ENCODE measurements at places on chromosomes 5 and 9. TPM values are rescaled to one million over a fixed set of nuclear protein-coding genes. Genes with fewer than 3 reads are reported as not detected.
A peak's percentile ranks its signal among the peaks of the same experiment; 100 is the strongest.

DNA sequence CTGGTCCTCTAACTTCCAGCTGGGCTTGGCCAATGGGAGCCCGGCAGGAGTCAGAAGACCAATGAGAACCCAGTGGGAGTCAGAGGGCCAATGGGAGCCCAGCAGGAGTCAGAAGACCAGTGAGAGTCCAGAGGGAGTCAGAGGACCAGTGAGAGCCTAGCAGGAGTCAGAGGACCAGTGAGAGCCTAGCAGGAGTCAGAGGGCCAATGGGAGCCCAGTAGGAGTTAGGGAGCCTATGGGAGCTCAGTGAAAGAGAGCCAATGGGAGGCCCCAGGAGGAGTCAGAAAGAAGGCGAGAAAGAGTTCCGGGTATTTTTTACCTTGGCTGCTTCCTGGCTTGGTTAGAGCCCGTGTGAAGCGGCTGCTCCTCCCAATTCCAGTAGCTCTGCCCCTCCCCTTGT, 191.0 kb downstream of the GABBR2 start:
- DNase-seq = no peak

GRCh38 chr9:78213712-78214111, 22.2 kb upstream of the CEP78 start:
- DNase-seq = no peak

GRCh38 chr9:123234853-123235252, 33.5 kb downstream of the STRBP start:
- DNase-seq = no peak

GRCh38 chr5:141850244-141850768, 27.9 kb downstream of the PCDH1 start:
- no peak for DNase-seq

DNA sequence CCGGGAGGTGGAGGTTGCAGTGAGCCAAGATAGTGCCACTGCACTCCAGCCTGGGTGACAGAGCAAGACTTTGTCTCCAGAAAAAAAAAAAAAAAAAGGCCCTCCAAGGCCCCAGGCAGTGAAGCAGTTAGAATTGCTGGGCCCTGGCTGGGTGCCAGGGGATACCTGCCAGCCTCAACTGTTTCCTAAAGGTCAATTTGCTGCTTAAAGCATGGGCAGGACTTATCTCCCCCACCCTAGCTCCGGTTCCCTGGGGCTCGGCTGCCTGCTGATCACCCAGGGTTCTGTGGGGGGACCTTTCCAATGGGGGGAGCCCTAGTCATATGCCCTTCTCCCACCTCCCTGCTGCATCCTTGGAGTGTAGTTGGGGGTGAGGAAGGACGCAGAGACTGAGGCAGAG, 25.7 kb downstream of the NCS1 start:
- DNase-seq = no peak

GRCh38 chr5:115795700-115796099, 20.8 kb downstream of the CDO1 start:
- no peak for DNase-seq

GRCh38 chr5:169545762-169546161, 37.8 kb upstream of the SPDL1 start:
- no peak for DNase-seq

The IL33 gene
- not detected for total RNA-seq

The CDH9 gene
- total RNA-seq = 0.14 TPM

The PCYOX1L gene
- 22.0 TPM for total RNA-seq

DNA sequence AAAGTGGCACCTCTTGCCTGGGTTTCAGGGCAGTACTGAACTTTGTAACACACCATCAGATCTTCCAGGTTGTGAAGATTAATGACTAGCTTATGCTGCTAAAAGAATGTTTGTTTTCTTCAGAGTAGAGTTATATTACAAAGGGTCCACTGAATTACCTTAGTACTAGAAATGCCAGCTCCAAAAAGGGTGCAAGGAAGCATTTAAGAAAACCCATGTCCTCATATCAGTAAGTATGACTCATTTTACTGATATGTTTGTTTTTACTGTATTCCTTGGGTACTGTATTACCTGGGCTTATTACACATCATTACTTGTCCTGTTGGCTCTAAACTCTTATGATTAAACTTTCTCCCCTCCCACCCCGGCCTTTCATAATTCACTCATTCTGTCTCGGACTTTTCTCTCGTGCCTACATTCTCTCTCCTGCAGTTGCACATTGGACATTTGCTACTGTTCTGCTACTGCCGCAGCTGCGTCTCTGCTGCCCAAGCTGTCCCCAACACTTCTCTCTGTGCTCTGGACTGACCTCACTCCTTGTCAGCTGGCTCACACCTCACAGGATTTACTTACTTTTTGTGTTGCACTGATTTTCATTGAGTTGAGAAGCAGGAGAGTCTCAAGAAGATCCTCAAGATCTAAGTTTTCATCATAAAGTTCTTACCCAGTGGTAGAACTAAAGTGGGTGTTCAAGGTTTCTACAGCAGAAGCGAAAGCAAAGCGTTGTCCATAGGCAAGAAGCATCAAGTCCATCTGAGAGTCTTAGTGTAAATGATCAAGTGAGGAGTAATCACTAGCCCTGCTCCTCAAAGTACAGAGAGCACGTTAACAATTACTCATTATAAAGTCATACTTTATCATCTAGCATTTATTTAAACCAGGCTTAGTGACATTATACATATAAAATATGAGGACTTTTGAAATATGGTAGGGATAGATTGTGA, 53.2 kb upstream of the C9orf72 start:
- DNase-seq = no peak

DNA sequence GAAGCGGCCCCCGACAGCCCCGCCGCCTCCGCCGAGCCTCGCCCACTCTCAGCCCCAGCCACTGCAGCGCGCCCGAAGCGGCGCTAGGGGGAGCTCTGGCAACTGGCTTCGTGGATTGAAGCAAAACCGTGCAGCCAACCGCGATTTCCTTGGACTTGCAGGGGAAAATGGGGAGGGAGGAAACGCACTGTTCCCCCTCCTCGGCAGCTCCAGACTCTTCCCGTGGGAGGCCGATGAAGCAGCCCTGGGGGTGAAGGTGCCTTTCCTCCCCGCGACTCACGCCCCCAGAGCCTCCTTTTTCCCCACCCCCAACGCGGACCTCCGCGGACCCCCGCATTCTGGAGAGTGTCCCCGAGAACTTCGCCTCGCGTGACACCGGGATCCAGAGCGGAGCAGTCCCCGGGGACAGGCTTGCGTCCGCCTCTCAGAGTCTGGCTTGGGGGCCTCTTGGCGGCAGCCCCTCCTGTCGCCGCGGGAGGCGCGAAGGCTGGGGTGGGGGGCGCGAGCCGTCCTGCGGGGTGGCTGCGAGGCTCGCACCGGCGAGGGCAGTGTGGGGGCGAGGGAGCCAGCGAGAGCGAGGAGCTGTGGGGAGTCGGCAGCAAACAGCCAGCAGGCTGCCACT, 3.8 kb downstream of the IER5L start:
- peak; percentile 97 for DNase-seq

The MEF2C gene
- 46.0 TPM for total RNA-seq

- DNase-seq = no peak
These were observed 129.4 kb upstream of the ICE1 start for GRCh38 chr5:5293029-5293428.

The CD72 gene
- 1.4 TPM for total RNA-seq

DNA sequence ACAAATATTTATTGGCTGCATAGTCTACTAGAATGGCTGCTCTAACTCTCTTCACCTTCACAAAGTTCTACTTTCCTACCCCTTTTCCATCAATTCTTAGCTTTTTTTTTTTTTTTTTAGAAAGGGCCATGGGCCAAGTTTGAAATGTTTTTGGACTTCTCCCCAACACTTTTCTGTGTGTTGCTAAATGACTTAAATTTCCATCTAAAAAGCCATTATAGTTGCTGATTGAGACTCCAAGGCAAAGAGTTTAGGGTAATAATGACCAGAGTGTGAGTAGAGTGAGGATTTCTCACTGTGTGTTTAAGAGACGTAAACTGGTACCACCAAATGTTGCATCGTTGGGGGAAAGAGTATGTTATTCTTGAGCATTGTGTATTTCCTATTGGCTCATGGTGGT, 24.4 kb downstream of the TNC start:
- DNase-seq = no peak

GRCh38 chr9:121863955-121864354, 212.5 kb downstream of the DAB2IP start:
- DNase-seq = no peak

The MYOT gene
- not detected for total RNA-seq

- no peak for DNase-seq
These were observed at the start of gene GAPT for GRCh38 chr5:58491216-58491892. TSS of gene GAPT (plus strand) at chr5:58491435. CDS start at chr5:58494537, 3,102 bp downstream.

GRCh38 chr9:34079181-34079580, 30.5 kb upstream of the UBAP2 start:
- no peak for DNase-seq

DNA sequence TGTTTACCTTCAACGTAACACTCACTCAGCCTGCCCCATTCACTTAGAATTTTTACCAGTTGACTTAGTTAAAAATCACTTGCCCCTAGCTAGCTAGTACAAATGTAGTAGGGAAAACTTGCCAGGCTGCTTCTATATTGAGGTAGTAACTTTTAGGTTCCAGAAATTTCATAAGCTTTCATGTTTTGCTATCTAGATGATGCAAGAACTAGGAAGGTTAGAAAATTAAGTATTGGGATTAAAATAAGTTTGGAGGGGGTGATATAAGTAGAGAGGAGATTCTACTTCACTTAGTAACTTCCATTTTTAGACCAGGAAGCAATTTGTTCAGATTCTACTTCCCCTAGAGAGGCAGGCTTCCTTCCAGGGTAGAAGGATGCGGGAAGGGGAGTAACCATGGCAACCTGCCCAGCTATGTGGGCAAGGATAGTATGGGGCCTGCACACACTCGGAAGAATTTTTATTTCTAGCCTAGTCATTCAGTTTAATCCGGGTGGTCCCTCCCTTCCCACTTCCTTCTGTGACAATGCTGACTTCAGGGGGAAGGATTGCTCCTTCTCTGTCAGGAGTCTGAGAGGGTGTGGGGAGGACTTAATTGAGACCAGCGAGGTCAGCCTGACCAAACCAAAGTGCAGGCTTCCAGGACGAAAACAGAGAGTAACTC, 4.2 kb downstream of the DAB2 start:
- peak; percentile 3 for DNase-seq

GRCh38 chr5:67528953-67529352, 332.4 kb upstream of the CD180 start:
- no peak for DNase-seq

DNA sequence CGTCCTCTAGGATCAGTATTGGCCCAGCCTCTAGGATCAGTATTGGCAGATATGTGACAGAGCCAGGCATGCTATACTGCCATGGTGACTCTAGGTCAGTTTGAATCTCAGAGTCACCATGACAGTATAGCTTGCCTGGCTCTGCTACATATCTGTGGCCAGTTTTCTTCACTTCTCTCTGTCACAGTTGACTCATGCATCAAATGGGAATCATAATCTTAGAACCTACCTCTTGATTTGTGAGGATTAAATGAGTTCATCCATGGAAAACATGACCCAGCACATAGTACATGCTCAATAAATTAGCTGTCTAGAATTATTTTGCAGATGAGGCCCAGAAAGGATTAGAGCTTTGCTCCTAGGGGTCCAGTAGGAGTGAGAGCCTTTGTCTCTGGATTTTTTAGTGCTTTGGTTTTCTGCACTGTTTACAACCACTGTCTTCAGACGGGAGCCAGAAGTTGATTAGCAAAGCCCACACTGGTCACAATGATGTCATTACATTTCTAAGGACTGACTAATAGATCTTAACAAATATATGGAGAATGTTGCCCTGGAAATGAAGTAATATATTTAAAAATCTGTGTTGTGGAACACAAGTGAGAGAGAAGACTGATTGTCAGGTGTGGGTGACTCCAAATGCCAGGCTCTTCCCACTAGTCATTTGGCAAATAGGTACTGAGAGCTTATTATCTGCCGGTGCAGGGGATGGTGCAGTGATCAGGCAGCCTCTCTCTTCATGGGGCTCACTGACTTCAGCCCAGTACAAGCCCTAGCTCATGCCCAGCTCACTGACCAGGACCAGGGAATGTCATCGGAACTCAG, 76.0 kb downstream of the COL15A1 start:
- DNase-seq = no peak

DNA sequence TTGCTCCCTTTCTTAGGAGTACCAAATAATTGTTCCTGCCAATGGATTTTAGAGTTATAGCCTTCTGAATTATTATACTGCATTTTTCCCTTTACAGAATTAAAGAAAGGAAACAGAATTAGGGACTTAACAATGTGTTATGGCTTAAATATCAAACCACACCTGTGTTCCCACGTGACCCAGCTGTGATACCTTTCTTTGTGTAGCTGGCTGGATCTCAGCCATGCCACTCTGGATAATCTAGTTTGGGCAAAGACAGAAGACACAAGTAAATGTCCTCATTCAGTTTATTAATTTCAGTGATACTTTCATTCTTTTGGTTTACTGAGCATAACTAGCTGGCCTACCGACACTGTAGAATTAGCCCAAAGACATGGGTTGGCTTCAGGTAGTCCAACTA, 417.2 kb upstream of the ADAMTS16 start:
- DNase-seq = no peak

The ZNF79 gene
- 13.2 TPM for total RNA-seq

The CLIC3 gene
- not detected for total RNA-seq

The CDC23 gene
- 56.9 TPM for total RNA-seq

The HRCT1 gene
- not detected for total RNA-seq

DNA sequence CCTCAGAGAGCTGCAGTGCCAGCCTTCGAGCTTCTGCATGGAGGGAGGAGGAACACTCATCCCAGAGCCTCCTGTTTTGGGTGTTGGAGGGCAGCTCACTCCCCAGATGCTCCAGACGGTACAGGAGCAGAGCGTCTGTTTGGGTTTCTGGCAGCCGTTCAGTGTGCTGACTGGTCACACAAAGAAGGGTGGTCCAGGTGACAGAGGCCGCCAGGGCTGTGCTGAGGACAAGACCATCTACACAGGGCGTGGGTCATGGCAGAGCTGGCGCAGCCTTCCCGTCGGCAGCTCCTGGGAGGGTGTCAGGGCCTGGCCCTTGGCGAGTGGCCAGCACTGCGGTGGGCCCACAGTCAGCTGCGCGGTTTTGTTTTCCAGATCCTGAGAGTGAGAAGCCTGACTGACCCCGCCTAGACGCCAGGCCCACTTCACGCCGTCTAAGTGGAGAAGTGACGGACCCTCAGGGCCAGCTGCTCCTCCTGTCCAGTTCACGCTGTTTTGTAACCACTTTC, 131.4 kb upstream of the FAM120A start:
- DNase-seq = no peak

- DNase-seq = no peak
These were observed 2.8 kb downstream of the CAMK2A start for GRCh38 chr5:150286820-150287219.

The CMYA5 gene
- 0.73 TPM for total RNA-seq

DNA sequence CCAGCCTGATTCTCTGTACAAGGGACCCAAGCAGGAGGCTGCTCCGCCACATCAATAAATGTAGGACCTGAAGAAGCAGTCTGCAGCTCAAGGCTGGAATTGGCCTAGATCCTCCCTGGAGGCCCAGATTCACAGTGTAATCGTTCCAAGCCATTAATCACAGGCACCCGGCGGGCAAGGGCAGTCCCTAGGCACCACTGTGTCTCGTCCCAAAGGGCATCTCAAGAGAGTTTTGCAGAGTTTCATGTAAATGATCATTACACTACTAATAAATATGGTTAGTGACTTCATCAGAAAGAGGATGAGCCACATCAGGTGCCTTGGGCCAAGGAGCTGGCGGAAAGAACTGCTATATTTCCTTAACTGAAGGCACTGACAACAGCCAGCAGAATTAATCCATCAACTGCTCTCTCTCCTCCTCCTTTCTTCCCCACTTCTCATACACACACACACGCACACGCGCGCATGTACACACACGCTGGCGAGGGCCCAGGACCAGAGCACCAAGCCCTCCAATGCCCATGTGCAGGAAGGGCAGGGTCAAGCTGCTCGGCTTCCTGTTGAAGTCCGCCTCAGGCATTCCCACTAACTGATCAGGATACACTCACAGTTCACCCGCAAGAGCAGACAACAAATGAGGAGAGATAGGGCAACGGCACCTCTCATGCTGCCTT, 33.9 kb downstream of the GNAQ start:
- DNase-seq = no peak

Measured in neural crest cell (in vitro differentiated cells).